Neural progenitor cell (in vitro differentiated cells): ENCODE measurements at places on chromosomes 16 and 17. TPM values are rescaled to one million over a fixed set of nuclear protein-coding genes. Genes with fewer than 3 reads are reported as not detected.
A peak's percentile ranks its signal among the peaks of the same experiment; 100 is the strongest.

- no peak overlapping the region for H3K27ac ChIP-seq
- DNase-seq: peak; percentile 64
- peak overlapping the region; percentile 57 for H3K4me3 ChIP-seq
- H3K27me3 ChIP-seq: peaks cover 43% of the 10 kb centered on the region
Observed at GRCh38 chr17:76869496-76870376, 1.5 kb downstream of the MGAT5B start.

Gene CES3
- total RNA-seq: 5.7 and 13.4 TPM in 2 replicates

DNA sequence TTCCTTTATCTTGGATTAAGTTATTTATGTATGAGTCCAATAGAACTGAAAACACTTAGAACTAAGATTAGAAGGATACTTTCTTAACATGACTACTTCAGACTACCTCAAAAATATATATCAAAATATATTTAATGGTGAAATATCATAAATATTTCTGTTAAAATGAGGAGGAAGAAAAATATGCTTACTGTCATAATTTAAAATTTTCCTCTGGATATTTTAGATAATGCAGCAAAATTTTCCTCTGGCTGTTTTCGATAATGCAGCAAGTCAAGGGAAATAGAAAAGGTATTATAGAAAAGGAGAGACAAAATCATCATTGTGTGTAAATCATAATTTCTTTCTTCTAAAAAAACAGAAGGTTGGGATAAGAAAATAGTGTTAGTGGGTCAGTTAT, 263.3 kb downstream of the HS3ST3A1 start:
- no peak for DNase-seq
- peaks cover 8% of the 10 kb centered on the region for H3K4me1 ChIP-seq
- no peaks in the 10 kb centered on the region for H3K27me3 ChIP-seq
- H3K36me3 ChIP-seq: no peaks in the 10 kb centered on the region

Gene MILR1
- not detected in 2 replicates for total RNA-seq

Gene CCL14
- total RNA-seq: not detected in 2 replicates
